ENCODE measurements at places on chromosomes 3 and 15.

GRCh38 chr3:17986348-17986816 lies 244.0 kb upstream of the TBC1D5 start:
- no peak for DNase-seq

GRCh38 chr15:42491539-42492225 lies 741 bp upstream of the ZNF106 start:
- DNase-seq: no peak

- no peak for DNase-seq
Observed at GRCh38 chr3:8488411-8488810, 13.2 kb upstream of the LMCD1 start.

GRCh38 chr15:68541743-68542142 lies 37.0 kb upstream of the CORO2B start:
- DNase-seq: no peak
